Frontal cortex (tissue), 4 donors: ENCODE measurements at places on chromosomes 6 and 20. TPM values are rescaled to one million over a fixed set of nuclear protein-coding genes. Genes with fewer than 3 reads are reported as not detected.

ZNF831 gene
- under 0.01 TPM for total RNA-seq

MDFI gene
- total RNA-seq, result 11.4 TPM

EPPIN gene
- not detected for total RNA-seq

CLPSL2 gene
- not detected for total RNA-seq

MEI4 gene
- total RNA-seq, result 0.82 TPM

PCSK2 gene
- total RNA-seq, result 15.9 TPM

TBX18 gene
- 6.5 TPM for total RNA-seq

TCF21 gene
- total RNA-seq, result not detected

CST5 gene
- not detected for total RNA-seq

ROMO1 gene
- total RNA-seq, result 86.4 TPM
